ENCODE measurements at places on chromosomes 4 and X. TPM values are rescaled to one million over a fixed set of nuclear protein-coding genes. Genes with fewer than 3 reads are reported as not detected.

SAP30 gene
- total RNA-seq: 5.1 TPM

VSIG4 gene
- total RNA-seq: 2.9 TPM

TLR3 gene
- 5.8 TPM for total RNA-seq

STAP1 gene
- 0.24 TPM for total RNA-seq

CTAG1B gene
- total RNA-seq: not detected

DNA sequence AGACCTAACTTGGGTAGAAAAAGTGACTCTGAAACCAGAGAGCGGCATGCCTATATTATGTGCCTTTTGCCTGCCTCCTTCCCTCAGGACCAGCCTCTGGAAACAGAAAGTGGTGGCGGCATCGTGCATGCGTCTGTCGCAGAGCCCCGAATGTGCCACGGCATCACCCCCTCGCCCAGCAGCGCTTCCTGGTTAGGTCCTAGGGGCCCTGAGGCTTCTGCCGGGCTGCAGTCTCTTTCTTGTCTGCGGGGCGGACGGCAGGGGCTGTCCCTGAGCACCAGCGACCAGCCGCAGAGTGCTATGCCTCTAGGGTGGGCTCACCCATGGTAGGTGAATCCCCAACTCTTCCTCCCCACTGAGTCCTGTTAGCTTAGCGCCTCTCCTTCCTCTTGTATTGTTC, 68.7 kb downstream of the VSIG4 start:
- no peak for ATAC-seq

- ATAC-seq: peak; percentile 94
These were observed 49.6 kb downstream of the TSC22D3 start for GRCh38 chrX:107725761-107726555.

GRCh38 chrX:24025741-24026403, 1.1 kb downstream of the KLHL15 start:
- peak; percentile 42 for ATAC-seq

GRCh38 chrX:49073601-49074575, at the start of gene PRAF2:
Gene PRAF2 (minus strand): TSS chrX:49074002. CDS start chrX:49073987, 15 bp downstream.
- ATAC-seq: peak; percentile 88

DNA sequence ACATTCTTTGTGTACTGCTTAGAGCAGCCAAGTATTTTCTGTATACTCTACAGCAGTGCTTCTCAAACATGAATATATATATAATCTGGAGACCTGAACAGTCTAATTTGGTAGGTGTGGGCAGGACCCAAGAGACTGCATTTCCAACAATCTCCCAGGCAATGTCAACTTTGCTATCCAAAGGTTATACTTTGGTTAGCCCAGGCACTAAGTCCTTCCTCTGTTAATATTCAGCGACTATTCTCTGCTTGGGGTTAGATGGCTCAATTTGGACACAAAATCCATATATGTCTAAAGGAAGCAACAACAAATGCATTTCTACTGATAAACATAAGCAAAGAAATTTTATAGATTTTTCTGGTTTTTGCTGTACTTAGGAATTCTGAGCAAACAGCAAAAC, 480.0 kb upstream of the RPS6KA3 start:
- no peak for ATAC-seq

- no peak for ATAC-seq
These were observed 4.2 kb downstream of the MYOZ2 start for GRCh38 chr4:119139822-119140252.

DNA sequence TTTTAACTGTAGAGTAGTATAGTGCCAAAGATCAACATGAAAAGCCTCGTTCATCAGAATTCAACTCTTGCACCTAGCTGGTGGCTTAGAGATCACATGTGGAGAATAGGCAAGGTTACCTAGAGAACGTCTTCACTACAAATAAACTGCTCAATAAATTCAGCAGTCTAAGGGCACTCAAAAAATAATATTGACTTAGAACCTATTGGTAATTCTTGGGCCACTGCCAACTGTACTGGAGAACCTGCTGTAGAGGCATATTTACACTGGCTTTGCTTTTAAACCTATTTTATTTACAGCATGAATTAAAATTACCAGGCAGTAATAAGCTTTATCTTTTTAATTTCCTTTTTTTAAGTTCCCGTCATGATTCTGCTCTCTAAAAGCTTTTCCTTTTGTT, 343.7 kb downstream of the PDHA2 start:
- no peak for ATAC-seq

Data from esophagus mucosa (tissue), 1 donor.